ENCODE measurements at places on chromosomes 3 and 15.

DNA sequence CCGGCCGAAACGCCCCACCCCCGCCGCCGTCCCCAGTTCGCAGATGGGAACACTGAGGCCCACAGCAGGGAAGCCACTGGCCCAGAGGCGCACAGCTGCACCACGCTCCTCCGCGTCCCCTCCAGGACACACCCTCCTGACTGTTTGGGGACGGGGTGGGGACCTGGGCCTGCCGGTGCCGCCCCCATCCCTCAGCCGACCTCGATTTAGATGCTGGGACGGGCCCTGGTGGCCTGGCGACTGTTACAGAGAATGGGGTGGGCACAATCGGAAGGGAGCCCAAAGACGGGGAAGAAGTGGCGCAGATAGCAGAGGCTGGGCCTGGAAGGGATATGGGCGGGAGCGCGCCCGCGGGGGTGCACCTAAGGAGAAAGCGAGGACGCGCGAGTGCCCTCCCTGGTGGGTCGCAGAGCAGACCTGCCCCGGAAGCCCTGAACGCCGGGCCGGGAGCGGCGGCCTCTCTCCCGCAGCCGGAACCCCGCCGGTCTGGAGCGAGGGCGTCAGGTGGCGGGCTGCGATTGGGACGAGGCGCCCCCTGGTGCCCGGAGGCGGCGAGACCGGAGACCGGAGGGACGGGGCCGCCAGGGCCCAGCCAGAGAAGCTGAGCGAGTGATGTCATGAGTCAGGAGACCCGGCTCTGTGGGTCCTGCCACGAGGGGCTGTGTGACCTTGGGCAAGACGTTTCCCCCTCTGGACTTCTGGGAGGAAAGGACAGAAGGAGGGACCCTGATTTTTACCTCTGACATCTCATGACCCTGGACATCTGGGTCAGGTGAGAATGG is 78.4 kb downstream of the IQSEC1 start:
- peak; percentile 90 for DNase-seq

DNA sequence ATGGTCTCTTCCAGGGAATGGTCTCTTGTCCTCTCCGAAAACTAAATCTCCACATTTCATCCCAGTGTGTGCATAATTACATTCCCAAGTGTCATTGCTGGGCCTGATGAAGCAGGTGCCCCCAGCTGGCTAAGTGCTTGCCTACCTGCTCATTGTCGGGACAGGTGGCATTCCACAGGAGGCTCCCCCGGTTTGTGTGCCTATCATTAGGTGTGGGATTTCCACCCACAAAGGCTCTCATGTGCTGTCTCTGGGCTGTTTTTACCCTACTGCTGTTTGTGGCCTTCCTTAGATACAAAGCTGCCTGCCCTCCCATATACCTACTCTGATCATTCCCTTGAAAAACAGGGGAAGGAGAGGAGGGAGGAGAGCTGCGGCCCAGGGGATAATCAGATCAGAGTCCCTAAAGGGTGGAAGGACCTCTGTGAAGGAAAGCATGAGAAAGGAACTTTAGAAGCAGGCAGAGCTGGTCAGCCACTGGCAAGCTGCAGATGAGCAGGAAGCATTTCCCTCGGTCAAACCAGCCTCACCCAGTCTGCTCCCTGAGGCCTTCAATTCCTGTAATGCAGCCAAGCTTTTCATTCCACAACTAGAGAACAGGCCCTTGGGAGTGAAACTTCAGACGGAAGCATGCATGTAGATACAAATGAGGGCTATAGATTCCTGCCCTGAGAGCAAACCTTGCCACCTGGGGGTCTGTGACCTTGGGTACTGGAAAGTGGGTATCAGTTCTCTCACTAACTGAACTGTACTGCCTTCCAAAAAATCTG is 60.7 kb upstream of the HEG1 start:
- no peak for DNase-seq

- DNase-seq, result peak; percentile 55
Observed at GRCh38 chr3:172591876-172592771, 68.9 kb upstream of the TNFSF10 start.

DNA sequence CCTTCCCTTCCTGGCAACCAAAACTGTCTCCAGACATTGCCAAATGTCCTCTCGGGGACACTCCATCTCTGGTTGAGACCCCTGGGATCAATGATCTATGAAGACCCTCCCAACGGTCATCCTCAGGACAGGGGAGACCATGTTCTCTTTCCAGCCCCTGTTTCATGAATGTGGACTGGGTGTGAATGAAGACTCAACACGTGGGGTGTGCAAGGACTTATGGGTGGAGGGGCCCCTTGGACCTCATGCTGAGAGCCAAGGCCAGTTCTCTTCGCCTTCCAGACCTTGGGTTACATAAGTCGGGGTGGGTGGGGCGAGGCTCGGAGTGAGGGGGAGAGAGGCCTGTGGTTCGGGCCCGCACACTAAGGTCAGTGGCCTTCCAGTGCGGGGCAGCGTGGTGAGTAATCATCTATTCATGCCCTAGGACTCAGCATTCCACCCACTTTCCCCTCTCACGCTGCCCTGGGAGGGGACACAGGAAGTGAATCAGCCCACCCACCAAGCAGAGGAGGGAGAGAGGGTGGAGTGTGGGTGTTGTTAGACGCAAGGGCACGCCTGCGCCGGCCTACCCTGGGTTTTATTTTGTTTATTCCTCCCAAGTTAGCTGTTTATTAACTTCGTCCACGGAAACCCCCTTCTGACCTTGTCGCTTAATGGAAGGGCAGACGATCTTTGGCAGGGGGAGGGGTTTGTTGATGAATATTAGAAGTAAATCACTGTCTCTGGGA is 6.7 kb downstream of the PAQR5 start:
- no peak for DNase-seq

- DNase-seq, result no peak
Observed at GRCh38 chr3:190092250-190092649, 28.4 kb downstream of the P3H2 start.

All from CD4-positive, alpha-beta T cell treated with Interleukin-17A for 4 hours (primary cell).